ENCODE measurements at places on chromosomes 1 and 21.

GRCh38 chr1:28437924-28438699, 67.7 kb upstream of the RCC1 start:
- peak; percentile 45 for DNase-seq

DNA sequence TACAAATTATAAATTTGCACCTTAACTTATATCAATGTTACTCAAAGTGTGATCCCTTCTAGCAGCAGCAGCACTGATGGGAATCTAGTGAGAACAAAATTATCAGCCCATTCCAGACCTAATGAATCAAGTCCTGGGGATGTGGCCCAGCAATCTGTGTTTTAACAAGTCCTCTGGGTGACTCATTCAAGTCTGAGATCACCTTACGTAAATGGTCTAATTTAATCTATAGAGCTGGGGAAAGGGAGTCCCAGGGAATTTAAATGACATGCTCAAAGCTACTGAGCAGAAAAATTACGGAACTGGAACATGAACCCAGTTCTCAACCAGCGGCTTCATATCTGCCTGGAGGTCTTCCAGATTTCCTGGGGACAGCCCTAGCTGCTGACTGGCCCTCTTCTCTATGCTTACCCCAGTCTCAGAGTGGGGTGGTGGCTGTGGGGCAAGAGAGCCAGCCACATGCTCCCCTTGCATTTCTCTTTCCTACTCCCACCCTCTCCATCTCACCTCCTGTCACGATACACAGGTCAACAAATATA, 220.0 kb downstream of the TM2D1 start:
- no peak for DNase-seq

DNA sequence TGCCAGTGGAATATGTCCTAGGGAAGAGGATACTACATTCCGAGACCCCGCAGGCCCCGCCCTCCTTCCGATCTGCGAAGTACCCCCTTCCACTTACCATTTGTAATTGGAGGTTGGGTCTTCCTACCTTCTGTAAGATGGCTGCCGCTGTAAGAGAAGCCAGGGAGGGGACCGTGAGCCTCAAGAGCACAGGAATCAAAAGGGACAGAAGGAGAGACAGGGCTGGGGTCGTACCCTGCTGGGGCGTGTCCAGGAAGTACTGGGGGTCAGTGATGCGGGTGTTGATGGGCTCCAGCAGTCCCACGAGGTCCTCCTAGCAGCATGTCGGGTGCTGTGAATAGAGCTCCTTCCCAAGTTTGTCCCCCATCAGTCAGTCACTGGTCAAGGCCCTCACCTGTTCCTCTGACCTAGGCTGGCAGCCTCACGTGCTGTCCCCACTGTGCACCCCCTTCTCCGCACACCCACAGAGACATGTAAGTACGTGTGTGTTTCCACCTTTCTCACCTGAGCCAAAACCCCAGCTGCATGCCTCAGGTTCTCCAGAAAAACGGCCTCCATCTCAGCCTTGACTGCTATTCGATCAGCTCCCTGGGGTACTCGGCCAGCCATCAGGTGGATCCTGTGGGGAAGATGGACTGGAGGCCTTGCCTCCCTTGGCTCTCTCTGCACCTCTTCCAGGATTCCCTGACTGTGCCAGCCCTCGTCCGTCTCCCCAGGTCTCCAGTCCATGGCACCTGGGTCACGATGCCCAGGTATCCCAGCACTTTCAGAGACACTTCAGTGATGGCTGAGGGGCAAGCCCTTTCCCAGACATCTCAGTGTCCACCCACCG, 1.8 kb downstream of the HYI start:
- DNase-seq, result no peak

DNA sequence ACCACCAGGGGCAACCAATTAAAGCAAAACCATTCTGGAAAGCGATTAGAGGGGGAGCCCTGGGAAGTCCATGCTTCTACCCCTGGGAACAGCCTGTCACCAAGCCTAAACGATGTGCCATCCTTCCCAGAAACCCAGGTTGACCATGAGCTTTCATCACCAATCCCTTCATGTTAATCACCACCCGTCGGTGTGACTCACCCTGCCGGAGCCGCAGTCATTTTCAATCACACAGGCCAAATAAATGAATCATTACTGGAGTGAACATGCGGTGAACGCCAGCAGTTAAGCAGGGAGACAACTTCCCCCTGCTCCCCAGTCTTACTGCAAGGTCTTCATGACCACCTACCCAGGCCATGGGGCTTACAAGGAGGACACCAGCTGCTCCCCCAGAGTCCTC, 308.8 kb downstream of the AJAP1 start:
- no peak for DNase-seq

GRCh38 chr1:101175466-101175865, 61.4 kb upstream of the S1PR1 start:
- no peak for DNase-seq

DNA sequence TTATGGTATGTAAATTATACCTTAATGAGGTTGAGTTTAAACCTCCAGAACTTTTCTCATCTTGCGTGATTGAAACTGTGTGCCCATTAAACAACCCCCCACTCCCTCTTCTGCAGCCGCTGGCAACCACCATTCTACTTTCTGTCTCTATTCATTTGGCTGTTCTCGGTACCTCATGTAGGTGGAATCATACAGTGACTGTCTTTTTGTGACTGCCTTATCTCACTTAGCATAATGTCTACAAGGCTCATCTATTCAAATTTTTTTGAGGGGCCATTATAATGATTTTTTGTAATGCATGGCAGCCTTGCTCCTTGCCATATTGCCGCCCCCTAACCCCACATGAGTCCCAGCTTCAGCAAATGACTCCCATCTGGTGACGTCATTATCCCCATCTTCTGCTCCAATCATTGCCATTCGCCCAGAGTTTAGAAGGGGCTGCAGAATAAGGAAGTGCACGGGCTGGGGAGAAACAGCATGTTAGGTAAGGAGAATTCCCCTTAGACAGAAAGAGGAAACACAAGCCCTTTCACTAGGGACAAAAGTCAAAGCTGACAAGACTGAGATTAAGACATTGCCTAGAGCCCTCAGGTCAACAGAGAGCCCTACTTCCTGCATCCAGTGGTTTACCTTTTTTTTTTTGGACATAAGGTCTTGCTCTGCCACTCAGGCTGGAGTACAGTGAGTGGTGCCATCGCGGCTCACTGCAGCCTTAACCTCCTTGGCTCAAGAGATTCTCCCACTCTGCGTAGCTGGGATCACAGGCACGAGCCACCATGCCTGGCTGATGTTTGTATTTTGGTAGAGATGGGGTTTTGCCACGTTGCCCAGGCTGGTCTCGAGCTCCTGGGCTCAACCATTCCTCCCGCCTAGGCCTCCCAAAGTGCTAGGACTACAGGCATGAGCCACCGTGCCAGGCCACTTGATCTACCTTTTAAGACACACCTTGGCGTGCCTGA, 78.4 kb upstream of the ERRFI1 start:
- no peak for DNase-seq

Measured in cerebellar cortex (tissue), 1 donor.